T47D (cell line): ENCODE measurements at places on chromosomes 2 and 18.
A peak's percentile ranks its signal among the peaks of the same experiment; 100 is the strongest.

DNA sequence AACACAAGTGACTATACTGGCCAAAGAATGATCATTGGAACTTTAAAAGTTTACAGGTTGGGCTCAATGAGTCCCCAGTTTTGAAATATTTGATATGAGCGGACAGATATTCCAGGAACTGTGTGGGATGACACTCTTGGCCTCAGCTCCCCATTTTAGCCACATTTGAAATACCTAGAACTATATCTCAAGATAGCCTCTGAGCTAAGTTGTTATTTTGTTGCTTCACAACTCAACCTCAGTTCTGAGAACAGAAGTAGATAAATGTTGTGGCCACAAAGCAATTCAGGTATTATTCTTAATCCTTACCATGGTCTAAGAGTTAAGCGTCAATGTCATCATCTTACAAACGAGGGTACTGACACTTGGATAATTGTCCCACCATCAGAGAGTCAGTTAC is 172.2 kb upstream of the SETBP1 start:
- no peak for DNase-seq

GRCh38 chr18:69752737-69753380 is 194.8 kb downstream of the CD226 start:
- DNase-seq, result no peak

GRCh38 chr2:49973917-49974368 is 819.6 kb upstream of the FSHR start:
- no peak for DNase-seq

- no peak for DNase-seq
Measured at GRCh38 chr18:34971313-34971712, 69.9 kb upstream of the MAPRE2 start.

GRCh38 chr2:46227674-46228289 is 69.4 kb upstream of the EPAS1 start:
- DNase-seq, result no peak

- DNase-seq, result no peak
Measured at GRCh38 chr18:67092141-67092540, 424.4 kb downstream of the DSEL start.

DNA sequence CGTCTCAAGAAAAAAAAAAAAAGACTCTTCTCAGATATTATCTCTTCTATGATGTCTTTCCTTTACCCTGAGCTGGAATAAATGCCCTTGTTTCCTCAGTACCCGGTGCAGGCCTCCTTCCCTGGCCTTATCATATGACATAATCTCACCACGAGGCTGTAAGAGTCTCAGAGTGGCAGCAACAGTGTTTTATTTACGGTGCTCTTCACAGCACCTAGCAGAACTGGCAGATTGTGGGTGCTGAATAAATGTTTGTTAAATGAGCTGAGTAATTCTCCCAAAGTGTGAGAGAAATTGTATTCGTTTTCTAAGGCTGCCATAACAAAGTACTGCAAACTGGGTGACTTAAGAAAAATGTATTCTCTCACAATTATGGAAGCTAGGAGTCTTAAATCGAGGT is 82.8 kb upstream of the CD28 start:
- peak; percentile 12 for DNase-seq

DNA sequence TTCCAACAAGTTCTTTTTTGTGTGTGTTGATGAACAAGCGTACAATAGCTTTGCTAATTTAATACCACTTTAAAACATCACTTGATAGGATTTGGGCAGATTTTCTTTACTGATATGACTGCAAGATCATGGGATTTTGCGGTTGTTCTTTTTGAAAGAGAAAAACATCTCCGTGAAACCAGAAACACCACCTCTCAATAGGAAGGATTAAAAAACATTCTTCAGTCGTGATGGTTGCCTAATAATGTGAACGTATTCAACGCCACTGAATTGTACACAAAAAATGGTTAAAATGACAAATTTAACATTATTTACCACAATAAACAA is 19.3 kb downstream of the RBMS1 start:
- no peak for DNase-seq

DNA sequence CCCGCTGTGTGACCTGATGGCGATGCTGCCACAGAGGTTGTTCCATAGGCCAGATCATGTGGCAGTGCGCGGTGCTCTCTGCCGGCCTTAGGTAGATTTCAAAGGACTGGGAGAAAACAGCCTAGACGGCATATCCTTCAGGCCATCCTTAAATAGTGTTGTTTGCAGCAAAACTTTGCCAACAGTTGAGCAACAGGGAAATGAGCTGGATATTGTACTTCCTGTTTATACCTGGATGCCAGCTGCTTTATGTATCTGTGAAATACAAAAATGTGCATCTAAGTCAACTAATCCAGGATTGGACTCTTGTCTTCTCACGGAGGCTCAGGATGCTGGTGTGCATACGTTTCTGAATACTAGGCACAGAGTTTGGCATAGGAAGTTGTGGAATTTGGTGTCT is 107.1 kb downstream of the EML6 start:
- DNase-seq, result no peak

GRCh38 chr2:122543815-122544214 is 788.4 kb downstream of the TSN start:
- DNase-seq, result no peak

GRCh38 chr2:221461901-221462300 is 110.2 kb downstream of the EPHA4 start:
- no peak for DNase-seq

GRCh38 chr2:216495656-216496055 is 3.0 kb upstream of the RPL37A start:
- no peak for DNase-seq

DNA sequence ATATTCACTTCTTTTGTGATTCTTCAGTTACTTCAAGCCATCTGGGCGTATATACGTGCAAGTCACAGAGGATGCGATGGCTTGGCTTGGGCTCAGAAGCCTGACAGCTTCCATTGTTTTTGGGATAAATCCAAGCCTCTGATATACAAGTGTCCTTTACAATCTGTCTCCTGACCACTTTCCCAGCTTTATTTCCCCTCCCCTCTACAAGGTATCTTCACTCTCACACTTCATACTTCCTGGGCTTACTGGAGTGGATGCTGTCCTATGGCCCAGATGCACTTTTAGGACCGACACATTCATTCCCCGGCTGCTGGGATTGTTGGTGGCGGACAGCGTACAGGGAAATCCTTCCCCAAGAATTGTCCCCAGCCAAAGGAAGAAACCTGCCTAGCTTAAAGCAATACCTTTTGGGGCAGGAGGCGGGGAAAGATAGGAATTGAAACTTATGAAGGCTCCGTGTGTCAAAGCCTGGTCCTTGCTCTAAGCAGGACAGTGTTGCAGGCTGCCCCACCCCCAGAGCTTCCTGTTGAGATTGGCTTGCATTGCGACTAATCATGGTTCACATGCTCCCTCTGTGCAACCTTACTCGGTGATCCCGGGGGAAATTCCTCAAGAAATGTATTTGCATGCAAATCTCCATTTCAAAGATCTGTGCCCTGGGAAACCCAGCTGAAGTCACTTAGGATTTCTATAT is 802.9 kb upstream of the ID2 start:
- no peak for DNase-seq

DNA sequence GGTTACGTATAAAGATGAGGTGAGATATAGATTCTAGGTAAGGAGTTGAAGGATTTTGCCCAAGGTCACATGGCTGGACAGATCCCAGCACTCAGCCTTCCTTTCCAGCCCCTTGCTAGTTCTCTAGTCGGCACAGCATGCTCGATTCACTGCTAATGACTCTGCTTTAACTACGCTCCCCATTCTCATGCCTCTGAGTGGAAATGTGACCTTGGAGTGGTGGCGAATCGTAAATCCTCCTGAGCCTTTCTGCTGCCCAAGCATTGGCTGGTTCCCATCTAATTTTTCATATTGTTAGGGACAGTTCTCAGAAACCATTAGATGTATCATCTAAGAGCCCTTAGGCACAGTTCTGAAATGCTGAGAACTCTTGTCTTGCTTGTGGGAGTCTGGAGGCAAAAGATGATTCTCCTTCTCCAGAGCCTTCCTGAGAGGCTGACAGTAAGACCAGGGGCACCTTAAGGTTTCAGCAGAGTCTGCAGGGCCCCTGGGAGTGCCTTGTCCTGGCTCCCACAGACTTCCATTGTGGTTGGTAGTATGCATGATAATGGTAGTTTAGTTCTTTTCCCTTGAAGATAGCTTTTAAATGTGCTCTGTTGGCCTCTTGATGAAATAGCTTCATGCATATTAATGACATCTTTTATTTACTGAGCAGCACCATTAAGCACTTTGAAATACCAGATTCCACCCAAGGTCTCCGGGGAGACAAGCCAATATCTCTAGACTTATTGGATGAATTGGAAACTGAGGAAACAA is 377.8 kb upstream of the SLC14A2 start:
- no peak for DNase-seq

DNA sequence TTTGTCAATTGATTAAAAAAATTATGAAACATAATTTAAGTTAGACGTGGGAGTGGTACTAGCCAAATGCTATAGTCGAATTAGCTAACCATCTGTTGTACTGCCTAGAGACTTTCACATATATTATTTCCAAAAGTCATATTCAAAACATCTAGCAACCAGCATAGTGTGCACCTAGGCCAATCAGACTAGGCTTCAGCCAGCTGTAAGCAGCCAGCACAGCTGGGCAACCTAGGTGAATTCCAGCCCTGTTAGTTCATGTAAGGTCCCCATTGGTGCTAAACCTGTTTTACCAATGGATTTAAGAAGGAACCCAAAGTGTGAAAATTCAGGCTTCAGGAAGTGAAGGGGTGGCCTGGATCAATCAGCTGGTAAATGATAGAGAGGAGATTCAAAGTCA is 144.3 kb downstream of the BCL2 start:
- no peak for DNase-seq

GRCh38 chr2:128607911-128608506 is 289.3 kb upstream of the HS6ST1 start:
- DNase-seq, result peak; percentile 26

DNA sequence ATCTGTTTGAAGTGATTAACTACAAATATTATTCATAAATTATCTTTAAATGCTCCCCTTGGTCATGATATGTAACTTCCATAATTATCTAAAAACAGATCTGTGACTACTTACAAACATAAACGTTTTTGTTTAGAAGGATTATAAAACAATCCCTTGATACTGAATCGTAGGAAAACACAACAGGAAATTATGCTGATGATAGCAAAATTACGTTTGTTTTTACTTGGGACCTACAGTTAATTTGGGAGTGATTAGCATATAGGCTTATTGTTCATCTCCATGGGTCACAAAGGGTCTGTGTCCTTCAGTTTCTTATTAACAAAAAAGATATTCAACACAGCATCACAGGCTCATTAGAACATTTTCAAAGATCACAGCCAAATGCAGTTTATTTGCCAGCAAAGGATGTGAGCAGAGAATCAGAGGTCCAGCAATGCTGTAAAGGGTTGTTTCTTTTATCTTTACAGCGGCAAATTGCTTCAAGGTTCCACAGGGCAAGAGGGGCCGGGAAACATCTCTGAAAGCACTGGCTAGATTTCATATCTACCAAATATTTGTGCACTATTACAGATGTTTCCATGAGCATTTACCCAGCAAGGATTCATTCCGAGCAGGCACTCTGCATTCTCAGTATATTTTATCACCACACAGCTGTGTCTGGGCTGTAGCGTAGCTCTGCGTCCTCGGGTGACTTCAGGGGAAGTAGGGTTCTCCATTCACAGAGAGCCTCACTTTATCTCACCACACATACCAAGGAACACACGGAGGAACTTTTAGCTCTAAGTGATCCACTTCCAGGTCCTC is 4.1 kb downstream of the CCDC195 start:
- no peak for DNase-seq

GRCh38 chr18:32610176-32610575 is 139.5 kb upstream of the GAREM1 start:
- DNase-seq, result no peak

- DNase-seq, result peak; percentile 52
Measured at GRCh38 chr2:230847883-230848388, 16.8 kb upstream of the ITM2C start.

DNA sequence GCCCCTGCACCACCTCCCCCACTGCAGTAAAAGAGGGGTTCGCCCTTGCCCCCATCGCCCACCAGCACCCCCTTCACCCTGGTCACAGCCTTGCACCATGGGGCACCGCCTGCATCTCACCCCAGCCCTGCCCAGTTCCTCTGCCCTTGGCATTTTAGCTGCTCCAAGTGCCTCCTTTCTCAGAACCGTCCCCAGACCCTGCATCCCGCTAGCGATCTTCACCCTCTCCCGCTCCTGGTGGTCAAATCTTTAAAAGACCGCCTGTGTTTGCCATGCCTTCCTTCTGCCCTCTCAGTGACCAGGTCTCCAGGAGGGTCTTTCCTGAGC is 114.7 kb upstream of the OTOS start:
- no peak for DNase-seq

- DNase-seq, result no peak
Measured at GRCh38 chr2:138182250-138182936, 218.1 kb downstream of the HNMT start.

- DNase-seq, result peak; percentile 85
Measured at GRCh38 chr2:240435457-240435947, at the start of gene GPC1. TSS of gene GPC1 (plus strand) at chr2:240435663. CDS start at chr2:240435919, 256 bp downstream.

DNA sequence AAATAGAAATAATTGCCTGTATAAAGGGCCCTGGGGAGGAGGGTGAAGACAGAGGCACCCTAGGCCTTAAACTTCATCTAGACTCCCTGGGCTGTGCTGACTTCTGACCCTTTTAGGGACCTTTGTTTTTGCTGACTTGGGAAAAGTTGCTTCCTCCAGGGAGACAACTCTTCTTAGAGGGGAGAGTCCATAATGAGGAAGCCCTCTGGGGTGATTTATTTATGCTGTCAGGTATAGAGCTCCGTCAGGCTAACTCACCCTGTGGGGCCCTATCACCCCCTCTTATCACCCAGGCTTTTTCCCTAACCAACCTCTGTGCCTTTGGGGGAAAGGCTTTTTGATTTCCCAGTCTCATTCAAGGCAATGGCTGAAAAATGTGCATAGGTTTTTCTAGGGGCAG is 8.1 kb downstream of the ONECUT2 start:
- DNase-seq, result no peak

GRCh38 chr2:231527091-231527395 is 3.2 kb downstream of the NMUR1 start:
- no peak for DNase-seq

GRCh38 chr2:143948710-143949109 is 571.2 kb downstream of the ZEB2 start:
- DNase-seq, result no peak

DNA sequence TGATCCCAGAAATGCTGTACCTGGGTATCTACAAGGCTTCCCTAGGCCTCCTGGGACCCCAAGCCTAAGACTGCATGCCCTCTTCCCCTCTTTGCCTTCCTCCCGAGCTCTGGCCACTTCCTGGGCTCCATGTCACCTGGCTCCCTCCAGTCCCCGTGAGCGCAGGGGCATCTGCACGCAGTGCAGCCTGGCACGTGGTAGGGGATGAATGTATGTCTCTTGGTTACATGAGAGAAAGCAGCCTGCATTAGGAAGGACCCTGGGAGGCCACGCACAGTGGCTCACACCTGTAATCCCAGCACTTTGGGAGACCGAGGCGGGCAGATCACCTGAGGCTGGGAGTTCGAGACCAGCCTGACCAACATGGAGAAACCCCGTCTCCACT is 15.8 kb downstream of the PASK start:
- DNase-seq, result no peak

DNA sequence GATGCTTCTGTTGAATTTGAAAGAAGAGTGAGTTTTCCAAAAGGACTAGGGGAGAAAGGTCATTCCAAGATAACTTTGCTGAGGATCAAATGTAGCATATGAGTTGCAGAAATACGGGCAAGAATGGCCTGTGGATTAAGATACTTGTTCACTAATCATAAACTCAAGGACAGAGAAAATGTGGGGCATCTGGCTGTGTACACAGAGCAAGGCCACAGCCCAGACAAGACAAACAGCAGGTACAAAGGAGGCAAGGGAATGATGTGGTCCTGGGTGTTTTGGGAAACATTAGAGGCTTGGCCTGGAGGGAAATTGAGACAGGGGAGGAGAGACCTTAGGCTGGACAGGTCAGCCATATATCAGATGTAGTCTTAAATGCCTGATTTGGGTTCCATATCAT is 254.8 kb downstream of the TTC32 start:
- no peak for DNase-seq
